Fibroblast of lung (primary cell): ENCODE measurements at places on chromosomes 13 and 19. TPM values are rescaled to one million over a fixed set of nuclear protein-coding genes. Genes with fewer than 3 reads are reported as not detected.

DNA sequence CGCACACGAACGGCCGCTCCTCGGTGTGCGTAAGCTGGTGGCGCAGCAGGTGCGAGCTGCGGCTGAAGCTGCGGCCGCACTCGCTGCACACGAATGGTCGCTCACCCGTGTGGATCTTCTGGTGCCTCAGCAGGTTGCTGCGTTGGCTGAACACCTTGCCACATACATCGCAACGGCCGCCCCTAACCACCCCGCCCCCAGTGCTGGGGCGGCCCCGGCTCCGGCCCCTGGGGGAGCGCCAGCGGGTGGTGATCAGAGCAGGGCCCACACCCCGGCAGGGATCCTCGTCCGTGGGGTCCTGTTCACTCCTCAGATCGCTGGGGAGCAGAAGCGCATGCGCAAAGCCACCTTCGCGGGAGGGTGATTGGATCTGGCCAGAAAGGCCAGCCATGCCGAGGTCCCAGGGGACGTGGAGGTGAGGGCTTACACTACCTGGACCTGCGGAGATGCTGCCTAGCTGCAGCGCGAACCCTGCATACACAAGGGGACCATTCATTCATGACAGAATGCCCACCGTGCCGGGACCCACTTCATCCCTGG, 4.7 kb upstream of the UBE2M start:
- H3K27me3 ChIP-seq: no peaks in the 10 kb centered on the region
- no peaks in the 10 kb centered on the region for H3K36me3 ChIP-seq
- peak overlapping the region; percentile 12 for H3K4me3 ChIP-seq

- no peak overlapping the region for H3K27ac ChIP-seq
- H3K36me3 ChIP-seq: no peaks in the 10 kb centered on the region
- no peaks in the 10 kb centered on the region for H3K4me1 ChIP-seq
- peak; percentile 54 for DNase-seq
- no peak overlapping the region for H3K4me3 ChIP-seq
Measured at GRCh38 chr13:111370570-111371535, 50.4 kb downstream of the TEX29 start.

- H3K4me3 ChIP-seq: no peak overlapping the region
- H3K36me3 ChIP-seq: no peaks in the 10 kb centered on the region
- no peaks in the 10 kb centered on the region for H3K4me1 ChIP-seq
- DNase-seq: no peak
- no peak overlapping the region for H3K27ac ChIP-seq
- H3K27me3 ChIP-seq: no peaks in the 10 kb centered on the region
Measured at GRCh38 chr13:30170569-30170968, 136.8 kb downstream of the KATNAL1 start.

DNA sequence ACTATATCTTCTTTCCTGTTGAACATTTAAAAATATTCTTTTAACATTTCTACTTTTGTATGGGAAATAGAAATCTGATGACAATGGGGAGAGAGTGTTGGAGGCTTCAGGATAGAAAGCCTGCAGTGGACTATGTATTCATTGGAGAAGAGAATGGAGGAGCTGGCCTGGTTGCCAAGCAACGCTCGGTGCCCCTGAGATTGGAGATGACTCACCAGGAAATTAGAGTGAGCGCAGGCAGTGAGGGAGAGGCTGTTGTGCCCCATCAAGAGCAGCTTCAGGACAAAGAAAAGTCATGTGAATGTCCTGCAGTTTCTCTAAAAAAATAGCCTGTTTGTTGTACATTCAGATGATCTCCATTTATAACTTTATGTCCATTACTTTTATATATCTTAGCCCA, 48.7 kb upstream of the ZNF835 start:
- H3K4me3 ChIP-seq: no peak overlapping the region
- no peaks in the 10 kb centered on the region for H3K36me3 ChIP-seq
- H3K27me3 ChIP-seq: no peaks in the 10 kb centered on the region
- no peaks in the 10 kb centered on the region for H3K4me1 ChIP-seq
- H3K27ac ChIP-seq: no peak overlapping the region

GRCh38 chr13:73759434-73759833, 374.8 kb downstream of the KLF12 start:
- no peaks in the 10 kb centered on the region for H3K27me3 ChIP-seq
- no peak overlapping the region for H3K4me3 ChIP-seq
- no peak overlapping the region for H3K27ac ChIP-seq

DNA sequence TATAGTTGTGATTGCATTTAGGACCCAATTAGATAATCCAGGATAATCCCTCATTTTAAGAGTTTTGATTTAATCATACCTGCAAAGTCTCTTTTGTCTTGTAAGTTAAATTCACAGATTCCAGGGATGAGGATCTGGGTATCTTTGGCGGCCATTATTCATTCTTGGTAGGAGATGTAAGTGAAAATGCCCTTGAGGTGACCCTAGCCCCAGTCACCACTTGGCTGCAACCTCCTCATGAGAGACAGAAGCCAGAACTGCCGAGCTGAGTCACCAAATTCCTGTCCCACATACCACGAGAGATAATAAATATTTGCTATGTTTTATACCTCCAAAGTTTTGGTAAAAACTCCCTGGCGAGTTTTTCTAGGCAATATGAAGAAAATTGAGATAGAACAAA, 389.4 kb downstream of the RFC3 start:
- no peak overlapping the region for H3K4me3 ChIP-seq
- no peak overlapping the region for H3K27ac ChIP-seq
- H3K36me3 ChIP-seq: no peaks in the 10 kb centered on the region
- DNase-seq: peak; percentile 94
- no peaks in the 10 kb centered on the region for H3K27me3 ChIP-seq

DNA sequence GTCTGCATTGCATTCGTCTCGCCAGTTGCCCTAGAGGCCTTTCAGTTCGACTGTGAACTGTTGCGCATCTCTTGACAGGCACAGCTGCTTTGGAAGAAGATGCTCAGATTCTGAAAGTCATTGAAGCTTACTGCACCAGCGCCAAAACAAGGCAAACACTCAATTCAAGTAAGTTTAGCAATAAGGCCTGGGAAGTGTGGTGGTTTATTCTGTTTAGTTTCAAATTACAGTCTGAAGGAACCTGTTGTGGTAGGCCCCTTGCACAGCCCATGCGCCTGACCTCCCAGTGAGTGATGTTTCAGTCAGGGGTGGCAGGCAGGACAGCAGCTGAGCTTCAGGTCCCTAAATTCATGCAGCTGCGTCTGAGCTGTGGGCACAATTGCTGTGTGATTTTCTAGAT, 32.2 kb upstream of the TEX29 start:
- H3K4me1 ChIP-seq: no peaks in the 10 kb centered on the region
- no peak overlapping the region for H3K4me3 ChIP-seq
- peaks cover 23% of the 10 kb centered on the region for H3K36me3 ChIP-seq
- no peaks in the 10 kb centered on the region for H3K27me3 ChIP-seq
- no peak for DNase-seq
- H3K27ac ChIP-seq: no peak overlapping the region

GRCh38 chr13:30565658-30566057, 52.1 kb upstream of the USPL1 start:
- peak; percentile 53 for DNase-seq
- H3K4me3 ChIP-seq: no peak overlapping the region
- H3K36me3 ChIP-seq: no peaks in the 10 kb centered on the region

DNA sequence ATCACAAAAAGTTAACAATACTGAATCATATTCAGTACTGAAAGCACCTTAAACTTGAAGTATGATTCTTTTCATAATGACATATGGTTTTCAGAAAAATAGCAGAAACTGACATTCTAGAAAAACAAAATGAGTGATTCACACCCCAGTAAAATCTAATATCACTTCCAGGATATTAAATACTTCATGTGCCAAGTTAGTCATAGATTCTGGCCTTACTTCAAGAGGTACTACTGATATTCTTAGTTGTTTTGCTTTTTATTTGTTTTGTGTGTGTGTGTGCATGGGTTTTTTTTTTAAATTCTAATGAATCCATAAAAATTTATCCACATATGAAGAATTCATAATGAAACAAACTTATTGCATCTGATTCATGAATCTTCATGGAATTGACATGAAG, 207.9 kb upstream of the UFM1 start:
- H3K4me1 ChIP-seq: no peaks in the 10 kb centered on the region
- H3K27ac ChIP-seq: no peak overlapping the region
- H3K36me3 ChIP-seq: no peaks in the 10 kb centered on the region
- peak; percentile 35 for DNase-seq
- no peak overlapping the region for H3K4me3 ChIP-seq

GRCh38 chr19:56076498-56076897, 44.6 kb downstream of the ZNF787 start:
- no peaks in the 10 kb centered on the region for H3K27me3 ChIP-seq
- no peaks in the 10 kb centered on the region for H3K36me3 ChIP-seq
- no peak overlapping the region for H3K4me3 ChIP-seq
- no peak overlapping the region for H3K27ac ChIP-seq
- DNase-seq: peak; percentile 29
- H3K4me1 ChIP-seq: peaks cover 2% of the 10 kb centered on the region

- H3K4me3 ChIP-seq: no peak within 1 kb of the TSS
- H3K36me3 ChIP-seq: no peaks in the 10 kb centered on the region
- DNase-seq: no peak
- H3K27ac ChIP-seq: no peak within 1 kb of the TSS
- H3K4me1 ChIP-seq: no peaks in the 10 kb centered on the region
Measured at GRCh38 chr19:41708481-41708880, at the start of gene CEACAM5. CEACAM5 (plus strand) TSS chr19:41708626; CDS start chr19:41708732, 106 bp downstream.

DNA sequence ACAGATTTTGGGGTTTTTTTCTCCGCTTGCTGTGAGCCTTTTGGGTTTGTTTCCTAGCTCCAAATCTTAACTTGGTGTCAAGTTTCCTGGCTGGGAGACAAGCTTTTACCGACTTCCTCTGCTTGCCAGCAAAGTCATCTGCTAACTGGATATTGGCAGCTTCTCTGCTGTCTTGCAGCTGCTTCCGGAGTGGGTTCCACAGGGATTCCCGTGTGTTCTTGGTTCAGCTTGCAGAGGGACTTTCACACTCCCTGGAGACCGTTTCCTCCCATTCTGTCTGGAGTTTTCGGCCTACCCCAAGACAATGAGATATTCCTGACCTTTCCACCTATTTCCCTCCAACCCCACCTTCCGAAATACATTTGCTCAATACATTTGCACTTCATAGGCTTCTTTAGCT, 2.2 kb upstream of the COLGALT1 start:
- no peaks in the 10 kb centered on the region for H3K27me3 ChIP-seq
- peak overlapping the region; percentile 15 for H3K4me3 ChIP-seq
- DNase-seq: peak; percentile 92

GRCh38 chr13:89846926-89847585, 1500.4 kb upstream of the MIR17HG start:
- H3K4me3 ChIP-seq: no peak overlapping the region
- no peak overlapping the region for H3K27ac ChIP-seq
- H3K4me1 ChIP-seq: no peaks in the 10 kb centered on the region
- no peaks in the 10 kb centered on the region for H3K27me3 ChIP-seq
- DNase-seq: peak; percentile 76

- no peaks in the 10 kb centered on the region for H3K4me1 ChIP-seq
- no peak overlapping the region for H3K27ac ChIP-seq
- H3K4me3 ChIP-seq: no peak overlapping the region
- peak; percentile 73 for DNase-seq
Measured at GRCh38 chr13:26022538-26023292, 29.1 kb downstream of the SHISA2 start.

DNA sequence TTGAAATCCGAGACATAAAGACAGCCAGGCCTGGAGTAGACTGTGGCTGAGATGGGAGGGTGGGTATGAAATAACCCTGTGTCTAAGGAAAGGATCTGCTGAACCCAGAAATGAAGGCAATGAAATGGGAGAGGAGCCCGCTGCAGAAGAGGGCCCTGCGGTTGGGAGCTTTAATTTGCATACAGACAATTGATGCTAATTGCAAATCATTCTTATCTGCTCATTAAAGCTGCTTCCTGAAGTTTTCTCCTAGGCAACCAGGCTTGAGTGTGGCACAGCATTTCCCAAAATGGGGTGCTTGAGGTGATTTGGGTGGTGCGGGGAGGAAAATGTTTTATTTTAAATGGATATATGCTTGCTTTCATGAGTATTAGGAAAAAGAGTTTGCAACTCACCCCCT, 55.4 kb downstream of the DPF1 start:
- peaks cover 8% of the 10 kb centered on the region for H3K36me3 ChIP-seq
- no peak for DNase-seq
- no peak overlapping the region for H3K4me3 ChIP-seq
- no peak overlapping the region for H3K27ac ChIP-seq
- no peaks in the 10 kb centered on the region for H3K27me3 ChIP-seq
- H3K4me1 ChIP-seq: no peaks in the 10 kb centered on the region

- H3K4me1 ChIP-seq: no peaks in the 10 kb centered on the region
- no peaks in the 10 kb centered on the region for H3K27me3 ChIP-seq
- H3K4me3 ChIP-seq: no peak overlapping the region
- H3K36me3 ChIP-seq: no peaks in the 10 kb centered on the region
- DNase-seq: peak; percentile 18
- H3K27ac ChIP-seq: no peak overlapping the region
Measured at GRCh38 chr13:77113496-77113895, 86.5 kb upstream of the FBXL3 start.

- no peaks in the 10 kb centered on the region for H3K27me3 ChIP-seq
- no peak overlapping the region for H3K4me3 ChIP-seq
- no peaks in the 10 kb centered on the region for H3K36me3 ChIP-seq
- no peaks in the 10 kb centered on the region for H3K4me1 ChIP-seq
- H3K27ac ChIP-seq: no peak overlapping the region
Measured at GRCh38 chr19:58108546-58108817, 10.5 kb upstream of the ZSCAN18 start.

- DNase-seq: no peak
- H3K36me3 ChIP-seq: no peaks in the 10 kb centered on the region
- no peak overlapping the region for H3K27ac ChIP-seq
- H3K4me3 ChIP-seq: no peak overlapping the region
- no peaks in the 10 kb centered on the region for H3K4me1 ChIP-seq
- peaks cover 2% of the 10 kb centered on the region for H3K27me3 ChIP-seq
Measured at GRCh38 chr13:51041710-51042109, 69.4 kb downstream of the C13orf42 start.

DNA sequence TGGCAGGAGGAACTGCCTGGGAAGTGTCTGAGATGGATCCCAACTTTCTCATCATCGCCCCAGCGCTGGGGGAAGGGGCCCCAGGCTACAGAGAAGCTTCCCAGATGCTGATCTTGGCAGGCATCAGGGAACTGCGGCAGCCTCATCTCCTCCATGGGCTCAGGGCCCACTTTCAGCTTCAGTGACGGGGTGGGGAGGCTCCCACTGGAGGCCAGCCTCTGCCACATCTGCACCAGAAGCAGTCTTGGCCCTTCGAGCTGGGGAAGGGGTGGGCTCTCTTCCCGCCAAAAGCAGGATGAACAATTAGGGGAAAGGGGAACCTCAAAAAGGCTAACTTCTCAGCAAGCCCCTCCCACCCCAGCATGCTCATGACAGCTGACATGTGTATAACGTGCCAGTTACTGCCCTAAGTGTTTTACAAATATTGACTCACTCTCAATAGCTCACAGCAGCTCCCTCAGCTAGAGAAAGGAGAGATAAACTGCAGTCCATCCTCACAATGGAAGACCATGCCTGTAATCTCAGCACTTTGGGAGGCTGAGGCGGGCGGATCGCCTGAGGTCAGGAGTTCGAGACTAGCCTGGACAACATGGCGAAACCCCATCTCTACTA, 7.1 kb upstream of the S1PR2 start:
- H3K27ac ChIP-seq: peak overlapping the region; percentile 87
- H3K36me3 ChIP-seq: no peaks in the 10 kb centered on the region
- H3K4me3 ChIP-seq: no peak overlapping the region
- peaks cover 15% of the 10 kb centered on the region for H3K4me1 ChIP-seq
- peak; percentile 17 for DNase-seq

ZNF681 gene
- 0.51 and 0.66 TPM in 2 replicates for total RNA-seq

CEACAM6 gene
- total RNA-seq: not detected in 2 replicates

RGCC gene
- 51.1 and 148 TPM in 2 replicates for total RNA-seq

HSH2D gene
- total RNA-seq: not detected in 2 replicates
